ENCODE measurements at places on chromosomes 16 and 17.

GRCh38 chr17:57622683-57623433 lies 122.2 kb downstream of the CCDC182 start:
- no peak for DNase-seq

DNA sequence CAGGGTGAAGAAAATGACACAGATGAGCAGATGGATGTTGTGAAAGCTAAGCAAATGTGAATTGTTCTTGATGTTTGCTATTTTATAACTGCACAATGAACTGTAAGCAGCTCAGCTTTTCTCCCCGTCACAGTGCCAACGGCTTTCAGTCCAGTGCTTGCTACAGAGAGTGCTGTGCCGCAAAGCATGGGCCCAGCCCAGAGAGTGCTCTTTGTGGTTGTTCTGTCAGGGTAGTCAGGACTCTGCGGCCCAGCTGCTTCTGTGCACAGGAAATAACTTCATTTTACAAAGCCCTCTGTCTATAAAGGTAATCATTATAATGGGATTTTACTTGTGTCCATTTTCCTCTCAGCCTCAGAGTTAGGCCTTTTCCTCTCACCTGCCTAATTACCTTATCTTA lies 39.1 kb downstream of the CDRT15 start:
- no peak for DNase-seq

GRCh38 chr16:30953511-30954124 lies 3.9 kb upstream of the SETD1A start:
- peak; percentile 45 for DNase-seq

GRCh38 chr17:4539025-4539424 lies 16.2 kb downstream of the MYBBP1A start:
- no peak for DNase-seq

- no peak for DNase-seq
Measured at GRCh38 chr16:35398180-35398579, 1938.8 kb downstream of the TP53TG3F start.

DNA sequence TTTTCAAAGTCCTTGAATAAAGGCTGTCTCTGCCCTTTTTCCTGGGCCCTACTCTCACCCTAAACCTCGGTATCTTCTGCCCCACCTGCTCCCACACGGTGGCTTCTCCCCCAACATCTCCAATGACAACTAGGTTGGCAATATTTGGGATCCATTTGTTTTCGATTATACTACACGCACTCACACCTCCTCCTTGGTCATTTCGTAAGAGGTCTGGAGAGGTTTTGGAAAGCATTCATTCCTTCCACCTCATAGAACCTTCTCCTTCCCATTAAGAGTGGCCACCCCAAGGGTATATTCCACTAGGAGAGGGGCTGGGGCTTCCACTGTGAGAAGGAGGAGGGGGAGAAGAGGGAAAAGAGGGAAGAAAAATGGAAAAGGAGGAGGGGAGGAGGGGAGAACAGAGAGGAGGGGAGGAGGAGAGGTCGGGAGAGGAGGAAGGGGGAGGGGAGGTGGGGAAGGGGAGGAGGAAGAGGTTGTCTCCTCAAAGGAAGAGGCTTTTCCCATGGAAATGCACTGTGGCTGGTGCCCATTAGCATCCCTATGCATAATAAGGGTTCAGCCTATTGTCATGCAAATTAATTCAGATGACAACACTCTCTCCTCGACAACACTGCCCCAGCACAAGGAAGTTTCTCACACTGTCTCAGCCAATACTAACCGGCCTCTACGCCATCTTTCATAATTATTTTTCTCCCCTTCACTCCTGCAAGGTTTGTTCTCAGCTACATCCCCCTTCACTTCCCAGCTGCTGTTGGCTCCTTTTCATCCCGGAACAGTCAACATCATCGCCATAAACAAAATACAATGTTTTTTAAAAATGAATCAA lies 30.0 kb downstream of the SOX9 start:
- DNase-seq, result no peak

- DNase-seq, result peak; percentile 3
Measured at GRCh38 chr16:82506692-82507670, 119.8 kb upstream of the CDH13 start.

- no peak for DNase-seq
Measured at GRCh38 chr16:4550591-4550990, 5.5 kb upstream of the C16orf96 start.

GRCh38 chr16:4113358-4114256 lies 2.6 kb downstream of the ADCY9 start:
- no peak for DNase-seq

GRCh38 chr16:56691885-56692284 lies 9.6 kb downstream of the MT1X start:
- DNase-seq, result no peak

- DNase-seq, result no peak
Measured at GRCh38 chr16:28869201-28869600, 5.6 kb downstream of the SH2B1 start.

DNA sequence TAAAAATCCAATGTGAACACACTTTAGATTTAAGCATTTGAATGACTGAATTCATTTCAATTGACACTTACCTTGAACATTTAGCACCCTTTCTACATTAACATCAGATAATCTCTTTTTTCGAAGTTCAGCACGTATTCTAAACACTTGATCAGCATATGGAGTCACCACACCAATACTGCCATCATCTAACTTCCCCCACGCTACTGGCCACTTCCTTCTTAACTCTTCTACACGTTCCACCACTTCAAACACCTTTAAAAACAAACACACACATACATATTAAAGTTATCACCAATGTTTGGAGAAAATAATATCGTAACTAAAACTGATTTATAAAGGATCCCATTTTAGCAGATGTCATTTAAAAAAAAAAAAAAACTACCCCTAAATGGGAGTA lies 93.5 kb downstream of the CACNG1 start:
- no peak for DNase-seq
